ENCODE measurements at places on chromosomes 3 and 15.

GRCh38 chr15:31344823-31345605 is 18.4 kb downstream of the KLF13 start:
- no peak for DNase-seq

- DNase-seq = no peak
Measured at GRCh38 chr3:166634091-166634746, 745.9 kb downstream of the ZBBX start.

DNA sequence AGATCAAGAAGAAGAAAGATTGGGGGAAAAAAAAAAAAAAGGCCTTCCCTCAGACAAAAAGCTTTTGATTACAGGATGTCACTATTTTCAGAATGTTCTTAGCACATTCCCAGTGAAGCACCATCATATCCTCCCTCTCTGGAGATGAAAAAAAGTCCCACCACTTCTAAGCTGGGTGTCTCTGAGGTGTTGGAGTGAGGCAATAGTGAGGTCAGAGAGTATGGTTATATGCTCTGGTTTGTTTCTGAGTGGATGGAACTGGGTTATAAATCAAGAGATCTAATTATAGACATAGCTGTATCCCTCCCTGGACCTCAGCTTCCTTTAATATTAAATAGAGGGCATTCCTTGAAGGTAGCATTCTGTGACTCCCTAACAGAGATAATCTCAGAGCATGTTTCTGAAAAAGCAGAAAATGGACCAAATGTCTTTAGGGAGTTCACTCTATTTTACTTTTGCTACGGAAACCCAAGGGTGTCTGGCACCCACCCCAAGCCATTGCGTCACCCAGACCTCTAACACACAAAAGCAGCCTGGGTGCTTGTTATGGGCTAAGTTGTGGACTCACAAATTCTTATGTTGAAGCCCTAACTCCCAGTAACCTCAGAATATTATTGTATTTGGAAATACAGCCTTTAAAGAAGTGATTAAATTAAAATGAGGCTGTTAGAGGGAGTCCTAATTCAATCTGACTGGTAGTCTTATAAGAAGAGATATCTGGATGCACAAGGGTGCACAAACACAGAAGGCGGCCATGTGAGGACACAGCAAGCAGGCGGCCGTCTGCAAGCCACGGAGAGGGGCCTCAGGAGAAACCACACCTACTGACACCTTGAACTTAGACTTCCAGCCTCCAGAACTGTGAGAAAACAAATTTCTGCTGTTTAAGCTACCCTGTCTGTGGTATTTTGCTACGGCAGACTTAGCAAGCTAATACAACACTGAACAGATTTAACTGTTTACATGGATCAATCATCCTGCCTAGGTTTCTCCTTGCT is 81.5 kb downstream of the MB21D2 start:
- no peak for DNase-seq

DNA sequence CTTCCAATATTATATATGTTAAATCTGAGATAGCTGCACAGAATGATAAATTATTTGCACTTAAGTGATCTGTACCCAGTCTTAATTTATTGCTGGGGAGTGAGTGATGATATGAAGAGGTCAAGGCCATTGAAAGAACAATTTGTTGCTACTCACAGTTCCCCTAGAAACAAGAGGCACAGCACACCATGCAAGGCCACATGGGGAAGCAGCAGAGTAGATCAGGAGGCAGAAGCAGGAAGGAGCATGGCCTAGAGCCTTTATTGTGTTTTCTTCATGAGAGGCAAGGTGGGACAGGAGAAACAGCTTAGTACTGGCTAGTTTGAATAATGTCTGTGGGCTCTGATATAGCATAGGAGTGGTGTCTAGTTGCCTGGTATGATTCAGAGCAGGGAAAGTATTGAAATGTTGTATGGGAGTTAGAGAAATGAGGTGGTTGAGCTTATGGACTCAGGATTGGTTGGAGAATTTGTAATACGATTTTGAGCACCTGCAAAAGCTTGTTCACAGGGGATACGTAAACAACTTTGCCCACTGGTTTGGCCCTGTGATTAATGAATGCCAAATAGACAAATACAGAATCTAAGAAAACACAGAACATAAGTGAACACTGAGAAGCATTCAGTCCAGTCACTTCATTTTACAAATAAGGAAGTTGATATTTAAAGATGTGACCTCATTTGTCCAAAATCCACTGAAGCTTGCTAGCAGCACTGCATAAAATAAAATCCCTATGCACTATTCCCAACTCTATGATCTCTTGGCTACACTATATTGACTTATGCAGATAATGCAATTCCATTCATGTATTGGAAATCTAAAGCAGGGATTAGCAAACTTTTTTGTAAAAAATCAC is 71.7 kb downstream of the TMCO5A start:
- DNase-seq = no peak
